ENCODE measurements at places on chromosomes 3 and 15.

DNA sequence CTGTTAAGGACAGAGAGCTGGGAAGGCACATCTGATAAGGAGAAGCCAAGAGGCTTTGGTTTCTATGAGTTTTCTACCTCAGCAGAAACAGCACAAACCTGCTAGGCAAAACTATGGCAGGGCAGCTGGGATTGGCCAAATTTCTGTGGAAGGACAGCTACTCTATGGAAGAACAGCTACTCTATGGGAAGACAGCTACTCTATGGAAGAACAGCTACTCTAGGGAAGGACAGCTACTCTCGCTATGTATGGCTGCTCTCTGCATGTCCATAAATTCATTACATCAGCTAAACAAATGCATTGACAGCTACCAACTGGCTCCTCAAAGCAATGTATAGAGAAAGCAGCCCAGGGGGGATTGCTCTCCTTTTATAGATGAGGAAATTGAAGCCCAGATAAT is 24.8 kb downstream of the MASP1 start:
- no peak for DNase-seq

- no peak for DNase-seq
Observed at GRCh38 chr3:11948331-11948730, 55.9 kb upstream of the SYN2 start.

DNA sequence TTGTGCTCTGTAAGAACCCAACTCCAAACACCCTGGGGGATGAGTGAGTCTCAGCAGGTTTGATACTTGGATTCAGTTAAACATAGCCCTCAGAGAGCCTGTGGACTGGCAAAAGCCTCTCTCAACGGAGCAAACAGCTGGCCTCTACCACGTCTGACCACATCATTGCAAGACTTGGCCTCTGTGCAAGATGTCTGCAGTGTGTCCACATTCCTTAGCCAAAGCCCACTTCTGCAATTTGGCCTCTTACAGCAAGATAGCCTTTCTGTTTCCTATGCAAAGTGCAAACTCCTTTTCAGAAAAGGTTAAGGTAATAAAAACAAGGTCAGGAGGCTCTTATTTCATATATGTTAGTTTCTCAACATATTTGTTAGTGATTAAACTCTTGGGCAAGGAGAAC is 27.9 kb downstream of the FBN1 start:
- no peak for DNase-seq

DNA sequence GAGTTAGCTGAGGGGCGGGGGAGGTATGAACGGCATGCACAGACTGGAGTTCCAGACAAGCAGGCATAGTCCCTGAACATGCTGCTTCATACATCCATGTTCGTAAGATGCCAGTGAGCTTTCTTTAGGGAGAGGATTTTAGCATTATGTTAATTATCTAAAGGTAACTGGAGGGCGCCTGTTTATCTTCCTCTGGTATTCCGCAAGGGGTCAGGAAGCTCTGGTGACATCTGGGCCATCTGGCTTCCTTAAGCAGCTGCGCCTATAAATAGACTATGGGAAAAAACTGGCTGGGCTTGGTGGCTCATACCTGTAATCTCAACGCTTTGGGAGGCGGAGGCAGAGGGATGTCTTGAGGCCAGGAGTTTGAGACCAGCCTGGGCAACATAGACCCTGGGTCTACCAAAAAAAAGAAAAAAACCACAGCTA is 1.5 kb upstream of the FBXO22 start:
- no peak for DNase-seq

- DNase-seq, result no peak
Observed at GRCh38 chr3:65871305-65872141, 167.2 kb downstream of the MAGI1 start.

DNA sequence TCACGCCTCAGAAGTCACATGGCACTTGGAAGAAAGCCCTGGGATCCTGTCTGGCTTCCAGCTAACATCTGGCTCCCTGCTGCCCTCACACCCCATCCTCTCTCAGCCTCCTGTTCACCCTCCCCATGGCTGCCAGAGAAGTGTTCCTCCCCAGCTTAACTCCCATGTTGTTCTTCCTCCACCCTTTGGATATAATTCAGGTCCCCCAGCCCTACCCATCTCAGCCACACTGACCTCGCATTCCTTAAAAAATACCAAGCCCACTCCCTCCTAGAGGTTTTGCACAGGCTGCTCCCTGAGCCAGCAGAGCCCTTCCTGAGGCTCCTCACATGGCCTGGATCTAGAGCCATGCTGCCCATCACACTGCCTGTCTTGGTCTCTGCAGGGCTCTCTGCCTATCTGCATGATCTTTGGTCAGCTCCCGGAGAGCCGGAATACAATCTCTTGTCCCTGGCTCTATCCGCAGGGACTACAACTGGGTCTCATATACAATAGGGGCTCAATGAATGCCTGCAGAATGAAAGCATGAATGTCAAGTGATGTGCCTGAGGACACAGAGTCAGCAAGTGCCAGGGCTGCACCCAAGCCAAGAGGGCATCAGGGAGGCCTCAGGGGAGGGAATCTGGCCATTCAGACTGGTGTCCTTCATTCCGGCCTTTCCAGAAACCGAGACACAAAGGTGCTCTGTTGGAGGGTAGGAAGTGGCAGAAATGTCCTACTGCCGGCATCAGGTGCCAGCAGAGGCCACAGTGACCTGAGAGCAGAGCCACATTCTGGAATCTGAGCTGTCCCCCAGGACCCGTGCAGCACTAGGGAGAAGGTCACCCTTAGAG is 3.8 kb upstream of the TKT start:
- no peak for DNase-seq

- no peak for DNase-seq
Observed at GRCh38 chr3:23484386-23484785, 281.3 kb downstream of the UBE2E2 start.

- DNase-seq, result no peak
Observed at GRCh38 chr3:165378761-165379160, 182.6 kb upstream of the SLITRK3 start.
